GM04503 (cell line): ENCODE measurements at places on chromosomes 5 and 9.

GRCh38 chr5:142364251-142365145 lies 39.7 kb upstream of the SPRY4 start:
- DNase-seq, result no peak

DNA sequence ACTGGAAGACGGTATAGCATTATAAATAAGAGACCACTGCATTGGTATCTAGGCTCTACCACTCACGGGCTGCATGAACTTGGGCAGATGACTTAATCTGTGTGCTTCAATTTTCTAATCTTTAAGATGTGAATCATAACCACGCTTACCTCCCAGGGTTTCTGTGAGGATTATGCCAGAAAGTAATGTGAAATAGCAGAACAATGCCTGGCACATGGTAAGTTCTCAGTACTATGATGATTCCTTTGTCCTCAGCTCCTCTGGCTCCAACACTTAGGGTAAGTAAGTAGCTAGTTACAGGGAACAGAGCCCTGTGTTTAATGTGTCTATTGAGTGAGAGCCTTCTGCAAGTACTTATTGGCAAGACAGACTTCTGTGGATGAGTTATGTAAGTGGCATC lies 31.1 kb downstream of the POU4F3 start:
- DNase-seq, result peak; percentile 7

GRCh38 chr9:89882930-89883361 lies 278.1 kb downstream of the GADD45G start:
- DNase-seq, result no peak

GRCh38 chr9:108634204-108634603 lies 221.6 kb downstream of the ACTL7B start:
- peak; percentile 25 for DNase-seq

- peak; percentile 82 for DNase-seq
These were observed 71.5 kb downstream of the MRPS27 start for GRCh38 chr5:72248410-72248981.

- no peak for DNase-seq
These were observed 233.1 kb upstream of the FBXL7 start for GRCh38 chr5:15266841-15267240.

DNA sequence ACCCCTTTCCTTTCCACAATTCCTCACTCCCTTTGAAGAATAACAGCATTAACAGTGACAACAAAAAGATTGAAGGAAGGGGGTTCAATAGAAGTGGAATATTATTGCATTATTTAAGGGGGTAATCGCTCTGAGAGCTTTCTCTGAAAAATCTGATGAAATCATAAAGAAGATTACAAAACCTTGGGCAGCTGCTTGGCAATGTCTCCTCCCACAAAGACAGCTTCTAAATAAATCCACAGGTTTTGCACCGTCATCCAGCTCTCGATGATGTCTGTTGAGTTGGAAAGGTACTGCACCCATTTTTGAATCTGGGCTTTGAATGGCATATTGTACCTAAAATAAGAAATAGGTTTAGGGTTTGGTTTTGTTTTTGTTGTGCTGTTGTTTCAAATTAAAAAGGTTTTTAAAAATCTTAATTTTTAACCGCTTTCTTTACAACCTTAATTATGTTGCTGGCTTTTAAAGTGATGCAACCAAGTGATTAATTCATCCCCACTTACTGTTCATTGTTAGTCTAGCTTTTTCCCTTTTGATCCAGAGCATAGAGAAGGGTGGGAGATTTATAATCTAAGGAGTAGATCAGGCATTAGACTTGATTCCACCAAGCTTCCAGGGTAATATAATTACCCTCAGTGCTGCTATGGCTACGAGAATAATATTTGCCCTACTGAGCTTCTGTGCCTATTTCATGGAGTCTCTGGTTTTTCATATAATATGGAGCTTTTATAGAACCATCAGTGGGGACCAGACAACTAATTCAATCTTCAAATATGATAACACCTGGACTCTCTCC lies 85.0 kb downstream of the DNAH5 start:
- DNase-seq, result no peak

- no peak for DNase-seq
These were observed 30.8 kb downstream of the CD180 start for GRCh38 chr5:67165526-67166459.

DNA sequence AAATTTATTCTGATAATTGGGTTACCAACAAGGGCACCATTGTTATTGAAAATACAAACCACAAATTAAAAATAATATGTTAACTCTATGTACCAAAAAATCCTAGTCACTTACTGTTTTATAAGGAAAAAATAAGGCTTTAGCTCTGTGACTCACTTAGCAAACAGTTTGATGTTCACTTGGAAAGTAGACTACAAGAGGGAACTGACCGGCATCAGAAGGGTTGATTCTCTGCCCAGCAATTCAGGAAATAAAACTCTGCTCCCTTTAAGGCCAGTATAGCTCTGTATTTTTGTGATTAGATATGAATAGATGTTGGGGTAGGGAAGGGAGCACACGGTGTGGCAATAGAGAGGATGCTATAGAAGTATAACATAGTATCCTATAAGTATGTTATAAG lies 671.3 kb downstream of the LRRC70 start:
- no peak for DNase-seq

- no peak for DNase-seq
These were observed 6.8 kb downstream of the TSSK1B start for GRCh38 chr5:113427871-113428574.
